ENCODE measurements at places on chromosomes 12 and 14.

DNA sequence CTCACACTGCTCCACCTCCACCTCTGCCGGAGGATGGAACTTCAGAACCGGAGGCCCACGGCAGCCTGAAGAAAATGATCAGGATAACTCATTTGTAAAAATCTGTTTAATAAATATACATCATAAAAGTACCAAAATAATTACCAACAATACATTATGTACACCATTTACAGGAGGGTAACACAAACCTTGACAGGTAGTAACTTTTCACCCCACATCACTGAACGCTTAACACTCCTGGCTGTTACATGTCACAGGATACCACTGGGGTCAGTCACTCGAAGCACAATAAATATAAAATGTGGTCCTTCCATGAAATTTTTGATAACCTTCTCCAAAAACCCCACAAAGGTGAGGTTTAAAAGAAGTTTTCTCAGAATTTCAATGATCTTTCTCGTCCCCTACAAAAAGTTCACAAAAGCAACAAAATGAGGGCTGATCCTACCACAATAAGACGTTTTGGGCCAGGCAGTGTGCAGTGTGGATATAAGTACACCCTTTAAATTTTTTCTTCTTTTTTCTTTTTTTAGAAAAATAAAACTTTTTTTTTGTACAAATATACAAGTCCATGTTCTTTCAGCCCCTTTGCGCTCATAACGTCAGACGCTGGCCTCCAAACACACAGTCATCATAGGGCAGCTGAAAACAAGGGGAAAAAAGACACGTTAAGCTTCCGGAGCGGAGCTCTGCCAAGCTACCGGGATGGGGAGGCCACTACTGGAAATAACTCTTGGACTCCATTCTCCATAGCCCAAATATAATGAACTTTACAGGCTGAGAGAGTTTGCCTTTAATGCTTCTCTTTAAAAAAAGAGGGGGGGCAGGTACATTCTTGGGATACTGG lies 2.9 kb downstream of the NFKBIA start:
- no peak for DNase-seq

DNA sequence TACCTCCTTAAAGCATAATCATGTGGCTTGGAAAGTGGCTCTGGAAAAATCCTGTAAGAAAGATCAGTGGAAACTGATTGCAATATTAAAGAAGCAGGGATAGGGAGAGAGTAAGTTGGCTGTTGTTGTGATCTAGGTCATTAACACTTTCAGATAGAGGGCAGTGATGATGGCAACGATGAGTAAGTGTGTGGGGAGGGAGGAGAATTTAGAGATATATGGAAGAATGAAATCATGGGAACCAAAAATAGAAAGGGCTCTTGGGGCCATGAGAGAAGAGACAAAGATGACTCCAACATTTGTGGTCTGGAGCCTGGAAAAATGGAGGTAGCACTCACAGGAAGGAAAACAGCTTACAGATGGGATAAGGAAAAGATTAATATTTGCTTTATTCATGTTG lies 23.3 kb downstream of the SNRPF start:
- no peak for DNase-seq

GRCh38 chr12:123233505-123234308 lies 471 bp downstream of the MTRFR start:
- no peak for DNase-seq

- DNase-seq, result no peak
Observed at GRCh38 chr12:12008931-12009611, 61.7 kb upstream of the BCL2L14 start.

DNA sequence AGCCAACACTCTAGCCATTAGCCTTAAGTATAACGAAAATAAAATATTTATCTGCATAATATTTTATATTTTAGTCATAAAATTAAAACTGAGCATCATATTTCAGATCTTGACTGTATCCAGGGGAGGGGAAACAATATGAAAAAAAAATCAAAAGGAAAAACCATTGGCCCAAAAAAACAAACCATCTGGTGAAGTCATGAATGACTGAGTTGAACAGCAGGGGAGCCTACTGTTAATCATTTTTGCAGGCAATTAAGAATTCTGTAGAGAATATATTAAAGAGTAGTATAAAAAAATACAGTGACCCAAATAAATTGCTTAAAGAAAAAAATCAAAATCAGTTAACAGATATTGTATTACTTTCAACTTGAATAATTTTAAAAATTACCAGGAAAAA lies 224.8 kb downstream of the C12orf50 start:
- DNase-seq, result no peak

GRCh38 chr14:71931492-71932228 lies 569 bp upstream of the RGS6 start:
- DNase-seq, result peak; percentile 47

DNA sequence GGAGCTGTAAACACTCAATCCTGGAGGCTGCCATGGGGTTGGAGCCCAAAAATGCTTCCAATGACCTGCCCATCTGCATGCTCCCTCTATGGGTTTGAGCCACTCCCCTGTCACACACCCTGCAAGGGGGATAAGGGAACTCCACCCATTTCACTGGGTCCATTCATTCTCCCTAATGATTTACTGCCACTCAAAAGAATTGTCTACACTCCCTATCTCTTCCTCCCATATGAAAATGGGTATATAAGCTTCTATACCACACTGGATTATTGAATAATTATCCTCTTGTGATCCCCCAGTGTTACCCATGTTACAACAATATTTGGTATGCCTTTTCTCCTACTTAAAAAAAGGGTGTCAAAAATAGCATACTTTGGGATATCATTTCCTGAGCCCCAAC lies 260.8 kb upstream of the CCDC196 start:
- no peak for DNase-seq

- DNase-seq, result no peak
Observed at GRCh38 chr14:79298373-79298772, 912.9 kb downstream of the DIO2 start.

GRCh38 chr12:66361703-66362102 lies 59.4 kb downstream of the HELB start:
- DNase-seq, result no peak

DNA sequence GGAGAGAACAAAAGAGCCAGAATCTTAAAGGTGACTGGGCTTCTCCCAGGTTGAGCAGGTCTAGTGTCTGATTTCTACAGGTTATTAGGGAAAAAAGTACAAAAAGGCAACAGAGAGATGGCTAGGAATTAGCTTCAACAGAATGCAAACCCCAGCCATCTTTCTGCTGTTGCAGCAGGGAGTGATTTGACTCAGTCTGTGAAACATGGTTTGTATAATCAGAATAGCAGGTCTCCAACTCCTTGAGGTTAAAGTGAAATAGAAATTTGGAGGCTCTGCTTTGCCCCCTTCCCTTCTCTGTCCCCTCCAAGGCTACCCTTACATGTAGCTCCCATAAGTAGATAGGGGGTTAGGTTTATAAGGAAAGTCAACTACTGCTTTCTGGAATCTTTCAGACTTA lies 105.8 kb downstream of the AKAP6 start:
- DNase-seq, result no peak

- DNase-seq, result no peak
Observed at GRCh38 chr12:94689002-94689645, 38.8 kb upstream of the TMCC3 start.

GRCh38 chr12:107131832-107132616 lies 38.7 kb upstream of the CRY1 start:
- DNase-seq, result no peak

DNA sequence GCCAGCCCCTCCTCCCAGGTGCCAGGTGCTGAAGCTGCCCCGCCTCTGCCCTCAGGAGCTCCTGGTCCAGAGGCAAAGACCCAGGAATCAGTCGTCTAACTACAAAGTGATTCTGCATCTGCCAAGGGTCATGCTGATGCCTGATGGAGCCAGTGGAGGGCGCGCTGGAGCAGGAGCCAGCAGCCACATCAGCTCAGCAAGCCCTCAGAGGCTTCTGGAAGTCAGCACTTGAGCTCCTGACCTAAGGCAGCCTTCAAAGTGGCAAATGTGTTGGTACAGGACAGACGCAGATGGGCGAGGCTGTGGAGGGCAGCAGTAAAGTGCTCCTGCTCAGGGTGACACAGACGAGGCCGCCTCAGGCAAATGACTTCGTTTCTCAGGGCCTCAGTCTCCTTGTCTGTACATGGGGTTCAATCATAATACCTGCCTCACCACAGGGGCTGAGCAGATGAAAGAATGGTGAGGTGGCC lies 10.9 kb downstream of the C12orf43 start:
- DNase-seq, result no peak

- no peak for DNase-seq
Observed at GRCh38 chr12:14777271-14777670, 26.0 kb downstream of the WBP11 start.

GRCh38 chr12:12546314-12546772 lies 16.3 kb downstream of the DUSP16 start:
- DNase-seq, result no peak

GRCh38 chr12:72272731-72273498 lies 745 bp downstream of the TRHDE start:
- DNase-seq, result no peak

DNA sequence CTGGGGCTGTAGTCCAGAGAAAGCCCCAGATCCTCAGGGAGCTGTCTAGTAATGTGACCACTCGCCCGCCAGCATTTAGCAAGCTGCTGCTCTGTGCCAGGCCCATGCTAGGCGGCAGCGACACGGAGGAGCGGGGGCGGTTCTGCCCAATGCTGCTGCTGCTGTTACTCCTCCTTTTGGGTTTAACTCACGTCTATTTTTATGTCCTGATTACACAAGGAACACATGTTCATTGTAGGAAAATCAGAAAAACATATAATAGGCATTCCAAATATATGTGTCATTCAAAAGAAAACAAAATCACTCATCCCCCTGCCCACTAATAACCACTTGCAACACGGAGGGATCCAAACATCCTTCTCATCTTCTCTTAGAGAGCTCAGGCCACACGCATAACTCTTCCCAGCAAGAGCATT lies 30.4 kb downstream of the CCDC92 start:
- no peak for DNase-seq

GRCh38 chr12:64658892-64659481 lies 48.7 kb downstream of the RASSF3 start:
- no peak for DNase-seq

DNA sequence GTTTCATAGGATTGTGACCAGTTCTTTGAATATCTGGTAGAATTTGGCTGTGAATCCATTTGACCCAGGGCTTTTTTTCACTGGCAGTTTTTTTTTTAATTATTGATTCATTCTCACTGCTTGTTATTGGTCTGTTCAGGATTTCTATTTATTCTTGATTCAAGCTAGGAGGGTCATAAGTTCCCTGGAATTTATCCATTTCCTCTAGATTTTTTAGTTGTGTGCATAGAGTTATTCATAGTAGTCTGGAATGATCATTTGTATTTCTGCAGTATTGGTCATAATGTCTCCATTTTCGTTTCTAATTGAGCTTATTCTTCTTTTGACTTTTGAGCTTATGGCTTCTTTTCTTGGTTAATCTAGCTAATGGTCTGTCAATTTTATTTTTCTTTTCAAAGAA lies 291.6 kb downstream of the AKAP6 start:
- DNase-seq, result no peak

DNA sequence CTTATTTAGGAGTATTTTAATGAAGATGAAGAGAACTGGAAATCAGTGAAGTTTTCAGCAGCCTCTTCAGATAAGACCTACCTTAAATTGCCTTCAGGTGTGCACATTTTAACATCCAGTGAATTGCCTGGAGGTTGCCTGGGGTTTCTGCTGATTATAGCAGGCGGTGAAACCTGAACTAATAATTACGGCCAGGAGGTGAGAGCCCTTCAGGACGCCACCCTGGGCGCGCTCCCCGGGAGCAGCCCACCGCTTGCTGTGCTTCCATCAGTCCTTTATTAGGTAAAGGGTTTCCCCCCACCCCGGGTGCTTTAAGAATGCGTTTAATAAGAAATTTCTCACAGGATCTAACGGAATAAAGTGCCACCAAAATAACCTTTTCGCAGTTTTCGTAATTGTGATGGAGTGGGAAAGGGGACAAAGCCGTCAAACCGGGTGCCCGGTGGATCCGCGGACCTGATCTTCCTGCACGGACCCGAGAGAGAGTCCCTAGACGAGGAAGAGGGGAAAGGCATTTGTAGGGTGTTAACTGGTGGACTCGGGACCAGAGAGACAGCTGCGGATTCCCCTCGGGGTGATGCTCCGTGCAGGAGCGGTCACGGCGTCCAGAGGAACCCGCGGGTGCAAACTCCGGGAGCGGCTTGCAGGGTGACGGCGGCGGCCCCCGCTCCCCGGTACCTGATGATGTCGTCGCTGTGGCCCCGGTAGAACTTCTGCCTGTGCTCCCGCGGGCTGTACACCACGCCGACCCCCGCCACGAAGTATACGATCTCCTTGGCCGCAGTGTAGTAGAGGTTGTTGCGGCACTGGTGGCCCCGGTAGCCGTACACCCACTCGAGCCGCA lies 902 bp downstream of the EML5 start:
- peak; percentile 18 for DNase-seq

GRCh38 chr12:81705586-81705985 lies 53.6 kb downstream of the PPFIA2 start:
- no peak for DNase-seq

DNA sequence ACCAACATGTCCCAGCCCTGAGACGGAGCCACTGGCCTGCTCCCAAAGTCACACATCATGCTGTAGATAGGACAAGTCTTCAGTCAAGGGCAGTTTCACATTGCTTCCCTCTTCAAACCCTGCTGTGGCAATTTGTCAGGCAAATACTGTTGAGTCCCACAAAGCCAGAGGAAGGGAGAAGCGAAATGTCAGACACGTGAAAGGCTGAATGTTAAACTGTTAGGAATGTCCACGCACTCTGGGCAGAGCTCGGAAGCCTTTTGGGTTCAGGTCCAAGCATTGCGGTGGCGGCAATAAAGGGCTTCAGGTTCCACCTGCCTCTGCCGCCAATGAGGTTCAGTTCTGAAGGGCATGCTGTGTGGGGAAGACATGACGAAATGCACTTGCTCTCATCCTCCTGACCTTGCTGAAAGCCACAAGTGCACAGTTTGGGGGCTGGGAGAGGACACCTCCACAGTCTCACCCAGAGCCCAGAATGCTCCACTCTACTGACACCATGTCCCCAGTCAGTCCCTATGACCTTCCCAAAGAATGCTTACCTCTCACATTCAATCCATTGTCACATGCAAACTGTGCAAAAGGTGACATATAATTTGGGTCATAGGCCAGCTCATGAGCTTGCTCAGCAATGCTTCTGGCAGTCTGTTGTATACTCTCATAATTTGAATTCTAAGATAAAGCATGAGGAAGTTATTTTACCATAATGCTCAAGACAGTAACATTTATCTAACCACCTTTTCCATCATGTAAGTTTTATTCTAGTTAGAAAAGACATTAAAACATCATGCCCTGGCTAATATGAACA lies 35.7 kb downstream of the RAD9B start:
- no peak for DNase-seq

Data from nucleus accumbens (tissue), 56 donors.